ENCODE measurements at places on chromosomes 1 and 21.

DNA sequence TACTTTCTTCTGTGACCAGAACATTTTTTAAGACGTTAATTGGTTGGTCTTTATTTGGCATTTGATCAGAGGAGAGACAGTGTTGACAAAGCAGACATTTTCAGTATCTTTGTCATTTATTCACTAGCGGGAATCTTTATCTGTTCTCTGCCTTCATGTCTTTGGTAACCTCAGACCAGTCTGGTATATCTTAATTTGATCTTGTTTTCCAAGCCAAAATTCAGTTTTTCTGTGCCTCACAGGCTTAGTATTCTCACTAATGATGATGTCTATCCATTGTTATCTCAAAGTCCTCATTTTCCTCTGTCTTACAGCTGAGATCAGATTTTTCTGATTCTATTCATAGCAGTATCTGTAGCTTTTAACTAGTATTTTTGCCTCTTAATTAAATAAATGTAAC lies 158.7 kb downstream of the GPR52 start:
- DNase-seq, result no peak

DNA sequence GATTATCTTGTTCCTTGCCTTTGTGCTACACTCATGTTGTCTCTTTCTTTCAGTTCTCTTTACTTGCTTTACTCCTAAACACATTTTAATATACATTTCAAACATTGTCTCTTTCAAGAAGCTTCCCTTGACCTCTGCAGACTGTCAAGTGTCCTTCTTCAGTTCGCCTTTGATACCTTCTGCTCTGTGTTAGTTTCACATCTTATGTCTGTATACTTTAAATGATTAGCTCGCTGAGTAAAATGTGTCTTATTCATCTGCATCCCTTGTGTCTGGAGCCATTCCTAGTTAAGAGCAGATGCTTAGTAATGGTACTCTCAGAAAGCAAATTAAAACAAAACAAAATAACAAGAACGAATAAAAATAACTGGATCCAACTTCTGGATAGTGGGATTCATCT lies 303.3 kb downstream of the S1PR1 start:
- no peak for DNase-seq

DNA sequence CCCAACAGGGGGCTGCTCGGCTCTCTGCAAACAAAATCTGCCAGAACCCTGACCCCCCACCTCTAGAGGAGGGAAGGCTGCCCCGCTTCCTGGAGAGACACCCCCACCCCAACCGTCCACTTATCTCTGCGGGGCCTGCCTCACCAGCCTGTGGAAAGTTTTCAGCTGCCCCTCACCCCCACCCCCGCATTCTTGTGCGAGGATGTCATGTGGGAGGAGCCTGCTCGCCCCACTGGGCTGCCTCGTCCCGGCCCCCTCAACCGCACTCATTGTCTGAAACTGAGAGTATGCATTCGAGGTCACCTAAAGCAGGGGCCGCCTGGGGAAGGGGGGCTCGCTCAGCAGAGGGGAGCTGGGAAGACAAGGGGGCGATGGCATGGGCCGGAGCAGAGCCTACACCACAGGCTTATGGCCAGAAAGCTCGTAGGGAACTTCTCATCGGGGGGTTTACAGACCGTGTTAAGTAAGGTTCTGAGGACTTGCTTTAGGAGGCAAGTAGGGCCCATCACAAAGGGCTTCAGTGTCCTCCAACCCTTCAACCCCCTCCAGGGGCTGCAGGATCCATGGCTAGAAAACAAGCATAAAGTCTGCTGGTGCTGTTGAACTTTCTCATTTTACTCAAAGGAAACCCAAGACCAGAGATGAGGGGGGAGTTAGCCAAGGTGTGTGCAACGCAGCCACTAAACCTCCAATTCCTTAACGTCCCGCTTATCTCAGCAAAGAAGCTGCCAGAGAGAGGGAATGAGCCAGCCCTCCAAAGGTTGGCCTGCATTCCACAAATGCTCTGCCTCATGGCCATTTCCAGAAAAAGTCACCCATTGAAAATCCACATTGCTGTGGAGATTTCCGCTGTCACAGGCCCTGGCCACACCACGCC lies 9.4 kb downstream of the EPHA2 start:
- DNase-seq, result no peak

DNA sequence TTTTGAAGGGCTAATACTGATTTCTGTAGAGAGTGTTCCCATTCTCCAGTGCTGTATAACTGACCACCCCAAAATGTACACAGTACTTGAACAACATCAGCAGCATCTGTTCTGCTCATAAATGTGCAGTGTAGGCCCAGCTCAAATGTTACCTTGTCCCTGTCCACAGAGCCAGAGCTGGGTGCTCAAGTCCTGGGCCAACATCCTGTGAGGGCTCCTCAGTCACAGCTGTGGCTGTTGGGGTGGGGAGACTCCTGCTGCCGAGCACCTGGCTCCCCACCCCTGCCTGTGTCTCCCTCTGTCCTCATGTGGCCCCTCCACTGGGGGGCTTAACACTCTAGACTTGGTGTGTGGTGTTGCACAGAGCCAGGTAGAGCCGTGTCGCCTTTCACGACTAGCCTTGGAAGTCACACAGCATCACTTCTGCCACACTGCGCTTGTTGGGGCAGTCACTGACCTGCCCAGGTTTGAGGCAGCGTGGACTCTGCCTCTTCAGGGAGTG lies 30.5 kb downstream of the DIP2A start:
- no peak for DNase-seq

GRCh38 chr1:221804303-221804702 lies 62.4 kb upstream of the DUSP10 start:
- no peak for DNase-seq

GRCh38 chr1:226125831-226126230 lies 60.7 kb downstream of the ACBD3 start:
- DNase-seq, result no peak

DNA sequence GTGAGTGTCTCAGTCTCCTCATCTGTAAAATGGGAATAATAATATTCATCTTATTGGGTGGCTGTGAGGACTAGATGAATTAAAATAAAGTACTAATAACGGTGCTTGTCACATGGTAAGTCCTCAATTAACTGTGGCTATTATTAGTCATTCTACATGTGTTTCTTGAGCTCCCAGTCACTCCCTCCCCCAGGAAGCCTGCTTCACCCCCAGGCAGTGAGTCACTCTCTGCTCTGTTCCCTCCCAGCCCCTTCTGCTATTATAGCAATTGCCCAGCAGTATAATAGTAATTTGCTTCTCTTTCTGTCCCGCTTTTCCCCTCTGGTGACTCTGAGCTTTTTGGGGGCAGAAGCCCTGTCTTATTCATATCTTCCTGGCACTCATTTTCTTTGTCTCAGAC lies 102.0 kb downstream of the BEND5 start:
- DNase-seq, result no peak

GRCh38 chr1:22775478-22775877 lies 64.8 kb downstream of the EPHB2 start:
- DNase-seq, result no peak

- DNase-seq, result no peak
These were observed 19.5 kb downstream of the PLA2G5 start for GRCh38 chr1:20089328-20090077.

GRCh38 chr1:109927911-109928321 lies 17.3 kb downstream of the CSF1 start:
- DNase-seq, result no peak

- peak; percentile 7 for DNase-seq
These were observed 612.9 kb downstream of the PTPRU start for GRCh38 chr1:29849038-29849750.

DNA sequence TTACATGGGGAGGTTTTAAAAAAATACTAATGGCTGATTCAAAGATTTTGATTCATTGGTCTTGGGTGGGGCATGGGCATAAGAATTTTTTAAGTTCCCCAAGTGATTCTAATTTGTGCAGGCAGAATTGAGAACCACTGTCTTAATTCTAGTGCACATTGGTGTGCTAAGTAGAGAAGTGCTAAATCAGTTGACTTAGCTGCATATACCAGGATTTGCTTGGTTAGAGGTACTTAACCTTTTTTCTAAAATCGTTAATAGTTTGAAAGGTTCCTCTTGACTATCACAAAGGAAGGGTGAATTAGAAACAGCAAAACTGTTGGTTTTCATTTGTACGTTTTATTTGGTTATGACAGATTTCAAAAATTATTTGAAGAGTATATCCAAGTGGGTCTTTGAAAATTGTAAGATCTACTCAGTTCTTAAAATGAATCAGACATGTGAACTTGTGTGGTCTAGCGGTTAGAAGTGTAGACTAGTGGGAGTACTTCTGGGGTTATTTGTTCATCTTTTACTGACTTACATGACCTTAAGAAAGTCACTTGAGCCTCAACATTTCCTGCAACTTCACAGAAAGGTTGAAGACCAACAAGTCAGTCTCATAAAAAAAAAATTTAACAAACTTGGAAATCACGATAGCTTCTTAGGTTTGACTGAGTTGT lies 66.7 kb downstream of the RPAP2 start:
- no peak for DNase-seq

- DNase-seq, result no peak
These were observed 17.4 kb upstream of the GPR137B start for GRCh38 chr1:236124965-236125364.

DNA sequence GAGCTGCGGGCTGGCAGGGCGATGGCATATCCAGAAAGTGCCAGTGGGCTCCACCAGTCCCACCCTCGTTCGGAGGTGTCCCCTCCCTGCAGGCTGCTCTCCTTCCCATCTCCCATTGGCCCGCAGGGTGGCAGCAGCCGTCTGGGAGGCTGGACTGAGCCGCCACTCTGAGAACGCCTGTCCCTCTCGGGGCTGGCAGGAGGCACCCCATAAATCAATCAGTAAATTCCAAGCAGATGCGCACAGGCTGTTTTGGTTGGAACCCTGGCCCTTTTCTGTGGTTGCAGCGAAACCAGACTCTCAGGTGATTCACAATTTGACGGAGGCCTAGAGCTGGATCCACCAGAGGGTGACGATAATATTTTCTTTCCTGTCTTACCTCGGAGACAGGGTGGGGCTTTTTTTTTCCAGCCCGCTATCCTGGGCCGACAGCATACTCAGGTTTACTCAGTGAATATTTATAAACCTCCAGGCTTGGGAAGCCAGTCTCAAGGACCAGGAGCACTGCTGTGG lies 99.7 kb downstream of the GLIS1 start:
- DNase-seq, result no peak

DNA sequence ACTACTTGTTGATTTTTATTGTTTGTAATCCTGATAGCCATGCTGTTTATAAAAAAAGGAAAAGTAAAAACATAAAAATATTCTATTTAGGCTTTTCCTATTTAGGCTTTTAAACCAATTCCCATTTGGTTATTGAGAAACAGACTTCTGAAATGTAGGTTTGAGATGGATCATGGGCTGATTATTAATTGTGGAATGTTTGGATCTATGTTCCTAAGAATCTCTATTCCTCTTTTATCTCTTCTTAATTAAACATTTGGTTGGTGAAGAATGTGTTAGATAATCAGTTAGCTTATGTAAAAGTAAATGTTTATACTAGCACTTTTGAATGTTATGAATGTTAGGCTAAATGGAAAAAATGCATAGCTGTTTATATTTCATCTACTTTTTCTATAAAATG lies 97.4 kb downstream of the ATF6 start:
- DNase-seq, result no peak

GRCh38 chr1:241308471-241308870 lies 48.5 kb downstream of the RGS7 start:
- no peak for DNase-seq

DNA sequence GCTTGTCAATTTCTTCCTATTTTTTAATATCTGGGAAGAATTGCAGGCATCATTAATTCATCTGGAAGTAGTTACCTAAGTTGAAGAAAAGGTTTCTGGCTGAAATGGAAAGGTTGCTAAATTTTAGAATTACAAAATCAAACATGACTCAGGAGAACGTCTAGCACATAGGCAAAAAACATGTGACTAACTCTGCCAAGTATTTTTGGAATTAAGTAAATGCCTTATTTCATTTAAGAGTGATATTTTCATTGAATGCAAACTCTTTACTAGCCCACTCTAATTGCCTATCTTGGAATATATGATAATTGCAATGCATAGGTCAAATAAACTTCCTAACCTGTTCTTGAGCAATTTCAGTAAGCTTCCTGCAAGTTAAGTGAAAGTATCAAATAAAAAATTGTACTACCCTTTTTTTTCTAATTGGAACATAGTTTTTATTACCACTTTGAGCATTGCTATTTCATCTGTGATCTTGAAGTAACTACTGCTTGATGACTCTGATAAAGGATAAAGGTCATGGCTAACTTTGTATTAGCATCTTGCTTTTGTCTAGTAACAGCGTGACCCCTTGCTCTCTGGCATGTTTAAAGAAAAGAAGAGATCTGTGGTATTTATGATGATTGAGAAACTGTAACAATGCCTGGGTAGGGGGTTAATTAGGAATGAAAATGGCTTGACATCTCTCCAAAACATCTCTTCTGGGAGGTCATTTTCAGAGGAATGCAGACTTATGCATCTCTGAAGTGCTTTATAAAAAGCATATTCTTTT lies 208.3 kb upstream of the NCAM2 start:
- DNase-seq, result no peak

- no peak for DNase-seq
These were observed 416.1 kb downstream of the MRPL39 start for GRCh38 chr21:25191141-25191540.

- DNase-seq, result no peak
These were observed 248.1 kb upstream of the RAB4A start for GRCh38 chr1:229022595-229023333.

GRCh38 chr21:33088384-33088783 lies 18.4 kb downstream of the OLIG1 start:
- DNase-seq, result no peak

DNA sequence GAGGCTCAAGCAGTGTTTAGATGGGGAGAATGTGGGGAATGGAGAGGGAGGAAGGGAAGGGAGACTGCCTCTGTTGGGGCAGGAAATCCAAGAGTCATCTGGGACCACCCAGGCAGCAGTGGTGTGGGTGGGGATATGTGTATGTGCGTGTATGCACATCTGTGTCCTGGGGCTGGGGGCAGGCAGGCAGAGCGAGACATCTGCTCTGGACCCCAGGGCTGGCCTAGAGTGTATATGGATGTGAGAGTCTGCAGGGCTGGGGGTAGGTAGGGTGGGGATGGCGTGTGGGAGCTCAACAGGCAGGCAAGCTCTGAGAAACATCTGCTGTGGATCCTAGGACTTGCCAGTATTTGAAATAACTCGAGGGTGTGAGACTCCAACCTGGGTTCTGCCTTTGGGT lies 3.5 kb downstream of the PTCH2 start:
- DNase-seq, result no peak

- DNase-seq, result no peak
These were observed 21.1 kb downstream of the PRXL2B start for GRCh38 chr1:2607641-2608091.

DNA sequence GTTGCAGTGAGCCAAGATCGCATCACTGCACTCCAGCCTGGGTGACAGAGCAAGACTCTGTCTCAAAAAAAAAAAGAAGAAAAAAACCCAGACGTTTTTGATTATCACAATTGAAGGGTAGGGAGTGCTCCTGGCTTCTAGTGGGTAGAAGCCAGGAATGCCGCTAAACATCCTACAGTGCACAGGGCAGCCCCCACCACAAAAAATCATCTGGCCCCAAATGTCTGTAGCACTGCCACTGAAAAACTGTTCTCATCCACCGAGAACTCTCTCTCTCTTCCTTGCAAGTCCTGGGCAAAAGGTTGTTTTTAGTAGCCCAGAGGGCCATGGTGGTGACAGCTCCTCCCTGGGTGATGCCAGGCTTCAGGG lies 35.6 kb upstream of the GPR157 start:
- DNase-seq, result no peak

All from stimulated activated CD8-positive, alpha-beta memory T cell treated with anti-CD3 and anti-CD28 coated beads, Interleukin-12 subunit alpha, Interleukin-12 subunit beta, amount 100 ng/mL, for 1 hour (primary cell).